PC-3 (cell line): ENCODE measurements at places on chromosomes 1 and 21. TPM values are rescaled to one million over a fixed set of nuclear protein-coding genes. Genes with fewer than 3 reads are reported as not detected.

- H3K27ac ChIP-seq = no peak overlapping the region
- H3K4me1 ChIP-seq = no peaks in the 10 kb centered on the region
- no peak overlapping the region for H3K4me3 ChIP-seq
- H3K27me3 ChIP-seq = no peaks in the 10 kb centered on the region
- H3K36me3 ChIP-seq = no peaks in the 10 kb centered on the region
- DNase-seq = no peak
Measured at GRCh38 chr1:92167151-92167550, 50.6 kb upstream of the C1orf146 start.

- H3K27ac ChIP-seq = no peak overlapping the region
- H3K4me1 ChIP-seq = no peaks in the 10 kb centered on the region
- no peak overlapping the region for H3K4me3 ChIP-seq
- peaks cover 36% of the 10 kb centered on the region for H3K27me3 ChIP-seq
Measured at GRCh38 chr1:36789535-36789934, 244.8 kb downstream of the GRIK3 start.

DNA sequence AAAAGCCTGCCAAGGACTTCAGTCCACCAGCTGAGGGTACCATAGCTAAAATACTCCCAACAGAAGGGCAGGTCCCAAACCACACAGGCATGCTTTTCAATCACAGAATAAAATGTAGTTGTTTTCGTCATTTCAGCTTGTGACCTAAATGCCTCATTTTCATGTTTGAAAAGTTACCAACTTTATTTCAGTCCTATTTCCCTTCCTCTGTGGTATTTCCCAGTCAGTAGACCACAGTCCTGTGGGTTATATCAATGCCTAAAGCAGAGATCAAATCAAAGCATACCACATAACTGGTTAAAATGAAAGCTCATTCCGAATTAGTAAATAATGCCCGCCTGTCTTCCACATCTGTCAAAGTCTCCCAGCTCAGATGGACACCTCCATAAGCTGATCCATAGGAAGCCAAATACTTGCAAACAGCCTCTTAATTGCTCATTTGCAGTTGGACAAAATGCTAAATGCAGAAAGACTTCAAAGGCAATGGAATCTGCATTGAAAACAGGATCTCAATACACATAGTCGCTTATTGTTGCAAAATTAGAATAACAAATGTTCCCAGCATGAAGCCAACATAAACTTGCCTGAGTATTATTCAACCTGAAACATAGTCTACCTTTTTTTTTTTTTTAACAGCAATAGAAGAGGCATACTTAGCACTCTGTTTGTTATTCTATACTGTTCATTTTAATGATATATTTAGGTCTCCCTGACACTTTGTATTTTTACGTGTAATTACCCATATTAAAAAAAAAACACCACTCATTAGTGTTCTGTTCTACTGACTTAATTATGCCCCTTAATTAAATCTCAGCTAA is 53.9 kb downstream of the NR5A2 start:
- no peaks in the 10 kb centered on the region for H3K27me3 ChIP-seq
- no peak overlapping the region for H3K27ac ChIP-seq
- no peak overlapping the region for H3K4me3 ChIP-seq
- H3K36me3 ChIP-seq = no peaks in the 10 kb centered on the region

GRCh38 chr1:59041646-59042277 is 255.1 kb upstream of the FGGY start:
- no peaks in the 10 kb centered on the region for H3K36me3 ChIP-seq
- no peaks in the 10 kb centered on the region for H3K27me3 ChIP-seq
- no peak for DNase-seq
- H3K4me1 ChIP-seq = peaks cover 17% of the 10 kb centered on the region
- no peak overlapping the region for H3K4me3 ChIP-seq

- H3K4me3 ChIP-seq = peak within 1 kb of the TSS; percentile 49
- H3K27ac ChIP-seq = no peak within 1 kb of the TSS
- no peaks in the 10 kb centered on the region for H3K36me3 ChIP-seq
- peaks cover 4% of the 10 kb centered on the region; the same call in 1 of the 2 replicates for H3K4me1 ChIP-seq
- peak; percentile 43 for DNase-seq
Measured at GRCh38 chr1:81800695-81801650, at the start of gene ADGRL2. TSS of gene ADGRL2 (plus strand) at chr1:81800934. CDS start at chr1:81836985, 36,051 bp downstream.

- no peak overlapping the region for H3K27ac ChIP-seq
- DNase-seq = no peak
- no peaks in the 10 kb centered on the region for H3K36me3 ChIP-seq
- H3K27me3 ChIP-seq = no peaks in the 10 kb centered on the region
Measured at GRCh38 chr1:174946031-174946430, 53.7 kb upstream of the CACYBP start.

GRCh38 chr1:215054266-215054665 is 28.3 kb upstream of the KCNK2 start:
- H3K36me3 ChIP-seq = no peaks in the 10 kb centered on the region
- no peak overlapping the region for H3K27ac ChIP-seq
- no peak overlapping the region for H3K4me3 ChIP-seq
- DNase-seq = no peak

DNA sequence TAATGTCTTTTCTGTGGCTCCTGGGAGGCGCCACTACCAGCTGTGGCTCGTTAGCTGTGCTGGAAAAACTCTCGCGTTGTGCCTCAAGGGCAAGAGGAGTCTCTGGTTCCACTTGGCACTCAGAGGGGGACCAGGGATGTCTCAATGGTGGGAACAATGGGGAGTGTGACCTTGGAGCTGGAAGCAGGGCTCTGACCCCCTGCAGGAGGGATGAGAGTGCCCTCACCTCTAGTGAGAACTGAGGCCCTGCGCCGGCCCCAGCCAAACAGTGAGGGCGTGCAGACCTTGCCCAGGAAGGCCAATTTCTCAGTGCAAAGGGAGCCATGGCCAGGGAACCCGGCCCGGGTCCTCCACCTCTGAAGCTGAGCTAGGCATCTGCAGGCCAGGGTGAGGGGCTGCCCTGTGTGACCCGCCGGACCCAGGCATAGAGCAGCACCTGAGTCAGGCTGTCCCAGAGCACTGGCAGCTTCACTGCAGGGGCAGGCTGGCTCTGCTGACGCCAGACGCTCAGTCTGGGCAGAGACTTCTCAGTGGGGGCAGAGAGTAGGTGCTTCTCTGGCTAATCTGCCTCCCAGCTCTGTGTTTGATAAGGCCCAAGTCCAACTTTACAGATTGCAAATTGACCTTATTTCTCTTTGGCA is 1.8 kb downstream of the RD3 start:
- H3K36me3 ChIP-seq = no peaks in the 10 kb centered on the region
- no peaks in the 10 kb centered on the region for H3K4me1 ChIP-seq
- no peak overlapping the region for H3K27ac ChIP-seq
- no peak for DNase-seq
- no peak overlapping the region for H3K4me3 ChIP-seq

GRCh38 chr1:221961532-221962292 is 219.8 kb upstream of the DUSP10 start:
- no peaks in the 10 kb centered on the region for H3K27me3 ChIP-seq
- H3K36me3 ChIP-seq = no peaks in the 10 kb centered on the region
- peaks cover 65% of the 10 kb centered on the region for H3K4me1 ChIP-seq
- H3K4me3 ChIP-seq = peak overlapping the region; percentile 27; the same call in 1 of the 2 replicates
- peak overlapping the region; percentile 74 for H3K27ac ChIP-seq

GRCh38 chr1:27527223-27527889 is 37.4 kb upstream of the WASF2 start:
- no peaks in the 10 kb centered on the region for H3K36me3 ChIP-seq
- peak overlapping the region; percentile 86 for H3K27ac ChIP-seq
- peaks cover 31% of the 10 kb centered on the region for H3K4me1 ChIP-seq
- no peak for DNase-seq

GRCh38 chr1:97277891-97278654 is 556.5 kb downstream of the PTBP2 start:
- H3K27me3 ChIP-seq = no peaks in the 10 kb centered on the region
- H3K4me1 ChIP-seq = peaks cover 22% of the 10 kb centered on the region
- H3K36me3 ChIP-seq = no peaks in the 10 kb centered on the region

GRCh38 chr1:180912211-180912800 is 391 bp upstream of the KIAA1614 start:
- no peak for DNase-seq
- no peak overlapping the region for H3K27ac ChIP-seq

DNA sequence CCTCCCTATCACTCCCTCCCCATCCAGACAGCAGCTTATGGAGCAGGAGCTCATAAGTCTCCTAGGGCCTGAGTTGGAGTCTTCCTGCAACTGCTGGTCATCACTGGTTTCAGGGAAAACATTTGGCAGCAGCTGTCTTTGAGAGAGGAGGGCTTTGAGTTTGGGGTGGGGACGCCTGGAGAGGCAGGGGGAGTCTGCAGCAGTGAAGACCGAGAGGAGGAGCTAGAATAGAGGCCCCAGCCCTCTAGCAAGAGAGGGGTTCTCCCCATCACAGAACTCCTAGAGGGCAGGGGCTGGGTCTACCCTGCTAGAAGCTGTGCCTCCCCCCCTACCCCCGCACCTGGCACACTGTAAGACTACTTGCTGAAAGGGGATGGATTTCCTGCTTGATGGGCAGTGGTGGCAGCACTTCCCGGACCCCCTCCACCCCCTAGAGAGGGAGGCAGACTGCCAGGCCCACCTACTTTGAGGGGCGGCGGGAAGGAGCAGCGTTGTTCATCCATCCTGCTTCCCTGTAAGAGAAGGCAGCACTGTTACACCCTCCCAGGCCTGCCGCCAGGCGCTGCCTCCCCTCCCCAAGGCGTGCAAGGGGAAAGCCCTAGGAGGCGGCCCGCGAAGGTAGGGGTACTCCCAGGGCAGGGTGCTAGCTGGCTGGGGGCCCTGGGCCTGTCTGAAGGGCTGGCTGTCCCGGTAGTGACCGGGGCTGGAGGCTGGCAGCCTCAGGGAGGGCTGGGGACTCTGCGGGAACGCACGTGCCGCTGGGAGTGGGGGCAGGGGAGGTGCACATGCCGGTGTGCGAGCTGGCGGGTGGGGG is 50.4 kb downstream of the RAP1GAP start:
- no peak for DNase-seq
- H3K27ac ChIP-seq = no peak overlapping the region
- no peak overlapping the region for H3K4me3 ChIP-seq
- H3K36me3 ChIP-seq = no peaks in the 10 kb centered on the region
- H3K4me1 ChIP-seq = peaks cover 30% of the 10 kb centered on the region

- H3K4me3 ChIP-seq = no peak overlapping the region; the same call in 1 of the 2 replicates
- H3K27me3 ChIP-seq = no peaks in the 10 kb centered on the region
- no peaks in the 10 kb centered on the region for H3K36me3 ChIP-seq
Measured at GRCh38 chr1:9689971-9690381, 38.4 kb downstream of the PIK3CD start.

DNA sequence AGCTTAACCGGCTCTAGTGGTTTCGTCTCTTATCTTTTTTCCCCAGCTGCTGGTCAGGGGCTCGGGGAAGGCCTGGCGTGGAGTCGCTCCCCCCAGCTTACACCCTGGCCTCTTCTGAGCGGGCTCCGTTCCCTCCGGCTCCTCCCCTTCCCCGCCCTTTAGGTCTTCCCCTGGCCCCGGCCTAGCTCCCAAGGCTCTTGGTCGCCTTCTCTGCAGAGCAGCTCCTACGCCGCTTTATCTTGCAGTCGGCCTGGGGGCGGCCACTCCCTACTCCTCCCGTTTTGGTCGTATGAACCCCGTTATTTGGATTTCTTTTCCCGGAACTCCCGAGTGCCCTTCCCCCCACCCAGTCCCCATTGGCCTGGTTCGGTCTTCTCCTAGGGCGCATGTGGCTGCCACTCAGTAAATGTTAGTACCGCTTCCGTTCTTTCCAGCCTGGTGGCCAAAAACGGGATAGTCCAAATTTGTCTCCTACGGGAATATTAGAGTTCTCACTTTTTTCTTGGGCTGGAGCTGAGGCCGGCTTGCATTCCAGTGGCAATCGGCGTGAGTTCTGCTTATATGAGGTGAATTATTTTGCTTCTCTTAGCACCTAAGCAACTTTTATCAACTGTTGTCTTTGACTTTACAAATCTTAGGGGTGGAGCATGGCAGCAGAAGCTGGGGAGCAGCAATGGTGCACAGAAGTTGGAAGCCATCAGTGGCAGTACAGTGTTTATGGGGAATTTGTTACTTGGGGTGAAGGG is 467 bp downstream of the THRAP3 start:
- H3K36me3 ChIP-seq = peaks cover 9% of the 10 kb centered on the region; the same call in 1 of the 2 replicates
- H3K4me3 ChIP-seq = peak overlapping the region; percentile 100
- peaks cover 15% of the 10 kb centered on the region for H3K4me1 ChIP-seq
- H3K27ac ChIP-seq = peak overlapping the region; percentile 93
- no peaks in the 10 kb centered on the region for H3K27me3 ChIP-seq

GRCh38 chr1:87511449-87511848 is 182.8 kb downstream of the LMO4 start:
- H3K4me3 ChIP-seq = no peak overlapping the region
- no peaks in the 10 kb centered on the region for H3K27me3 ChIP-seq
- no peaks in the 10 kb centered on the region for H3K4me1 ChIP-seq
- no peaks in the 10 kb centered on the region for H3K36me3 ChIP-seq
- DNase-seq = no peak

GRCh38 chr1:221993444-221993948 is 251.6 kb upstream of the DUSP10 start:
- H3K27me3 ChIP-seq = no peaks in the 10 kb centered on the region
- no peak for DNase-seq
- no peak overlapping the region for H3K27ac ChIP-seq
- H3K4me1 ChIP-seq = peaks cover 26% of the 10 kb centered on the region

GRCh38 chr21:45164838-45165237 is 90.5 kb downstream of the ADARB1 start:
- H3K36me3 ChIP-seq = no peaks in the 10 kb centered on the region
- H3K4me1 ChIP-seq = peaks cover 4% of the 10 kb centered on the region
- no peak for DNase-seq
- no peak overlapping the region for H3K27ac ChIP-seq

GRCh38 chr1:201277441-201277840 is 5.9 kb upstream of the PKP1 start:
- DNase-seq = peak; percentile 93
- no peaks in the 10 kb centered on the region for H3K27me3 ChIP-seq

GRCh38 chr1:59361766-59362165 is 64.9 kb downstream of the FGGY start:
- no peak overlapping the region for H3K4me3 ChIP-seq
- H3K4me1 ChIP-seq = peaks cover 7% of the 10 kb centered on the region
- H3K27ac ChIP-seq = no peak overlapping the region
- H3K27me3 ChIP-seq = no peaks in the 10 kb centered on the region

- H3K4me3 ChIP-seq = no peak overlapping the region
- no peak for DNase-seq
Measured at GRCh38 chr1:25392841-25393240, 27.8 kb downstream of the RHCE start.

GRCh38 chr1:116834595-116834994 is 75.1 kb upstream of the PTGFRN start:
- no peaks in the 10 kb centered on the region for H3K36me3 ChIP-seq
- H3K27ac ChIP-seq = no peak overlapping the region
- 0 out of 2 replicates have a peak, but pooled peaks cover 3% of the 10 kb centered on the region for H3K27me3 ChIP-seq
- no peaks in the 10 kb centered on the region for H3K4me1 ChIP-seq

Gene AADACL3
- not detected in 2 replicates for total RNA-seq

Gene ZNF695
- total RNA-seq = 14.7 and 15.8 TPM in 2 replicates

Gene PTGER3
- total RNA-seq = 0.11 and 0.40 TPM in 2 replicates

Gene NPR1
- total RNA-seq = 0.46 and 0.84 TPM in 2 replicates

Gene FCRL4
- not detected in 2 replicates for total RNA-seq

Gene SPATA46
- total RNA-seq = not detected in 2 replicates

Gene OR2L3
- total RNA-seq = 0.15 TPM in 1 of 2 replicates, not detected in the other

Gene SLAMF8
- not detected in 2 replicates for total RNA-seq

Gene PHTF1
- 23.4 and 27.3 TPM in 2 replicates for total RNA-seq

Gene ZSCAN20
- total RNA-seq = 0.84 and 1.6 TPM in 2 replicates

Gene ADCY10
- not detected in 2 replicates for total RNA-seq
